SK-MEL-5 (cell line): ENCODE measurements at places on chromosomes 5 and 9. TPM values are rescaled to one million over a fixed set of nuclear protein-coding genes. Genes with fewer than 3 reads are reported as not detected.

DNA sequence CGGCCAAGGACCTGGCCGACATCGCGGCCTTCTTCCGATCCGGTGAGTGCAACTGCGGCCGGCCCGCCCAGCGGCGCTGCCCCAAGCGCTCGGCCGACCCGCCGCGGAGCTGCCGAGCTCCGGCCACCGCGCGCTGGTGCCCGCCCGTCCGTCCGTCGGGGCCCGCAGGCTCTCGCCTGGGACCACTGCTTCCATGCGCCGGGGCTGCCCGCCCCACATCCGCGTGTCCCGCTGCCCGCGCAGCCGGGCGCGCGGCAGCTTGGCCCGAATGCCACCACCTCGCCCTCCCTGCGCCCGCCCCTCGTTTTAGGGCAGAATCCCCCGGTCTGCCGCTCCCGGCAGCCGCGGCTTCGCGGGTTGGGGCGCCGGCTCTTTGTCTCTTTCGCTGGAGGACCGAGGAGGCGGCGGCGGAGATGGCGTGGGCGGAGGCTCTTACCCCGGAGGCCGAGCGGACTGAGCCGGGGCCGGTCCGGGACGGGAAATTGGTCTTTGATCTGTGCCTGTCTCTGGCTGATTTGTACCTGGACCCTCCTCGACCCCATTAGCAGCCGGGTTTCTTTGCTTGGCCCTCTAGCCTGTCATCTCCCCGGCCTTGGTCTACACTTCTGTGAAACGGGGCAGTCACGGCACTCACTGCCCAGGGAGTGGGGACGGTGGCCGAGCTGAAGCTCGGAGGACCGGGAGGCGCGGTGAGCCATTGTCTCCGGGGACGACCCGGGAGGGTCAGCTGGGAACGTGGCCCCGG is 871 bp downstream of the TRIO start:
- DNase-seq: no peak

- DNase-seq: no peak
Measured at GRCh38 chr5:116404016-116404415, 170.6 kb downstream of the SEMA6A start.

GRCh38 chr9:127983847-127984289 is 3.1 kb upstream of the EEIG1 start:
- DNase-seq: no peak

GRCh38 chr5:17249029-17249634 is 31.7 kb downstream of the BASP1 start:
- no peak for DNase-seq

- DNase-seq: no peak
Measured at GRCh38 chr5:136094189-136094912, 38.3 kb upstream of the SMAD5 start.

GRCh38 chr5:124773315-124774311 is 27.2 kb upstream of the ZNF608 start:
- peak; percentile 39 for DNase-seq

DNA sequence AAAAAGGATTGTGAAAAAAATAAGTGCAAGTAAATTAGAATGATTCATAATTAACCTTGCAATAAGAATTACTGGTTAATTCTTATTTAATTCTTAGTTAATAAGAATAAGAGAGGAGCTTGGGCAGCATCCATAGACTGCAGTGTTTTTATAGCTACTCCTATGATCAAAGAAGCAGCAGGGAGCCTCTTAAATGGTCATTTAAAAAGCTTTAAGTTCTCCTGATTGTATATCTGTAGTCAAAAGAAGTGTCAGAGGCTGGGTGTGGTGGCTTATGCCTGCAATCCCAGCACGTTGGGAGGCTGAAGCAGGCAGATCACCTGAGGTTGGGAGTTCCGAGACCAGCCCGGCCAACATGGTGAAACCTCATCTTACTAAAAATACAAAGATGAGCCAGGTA is 14.4 kb downstream of the ACER2 start:
- no peak for DNase-seq

- no peak for DNase-seq
Measured at GRCh38 chr9:91795598-91796241, 154.3 kb downstream of the ROR2 start.

- peak; percentile 52 for DNase-seq
Measured at GRCh38 chr5:91225848-91226686, 157.1 kb downstream of the ARRDC3 start.

The KIF3A gene
- total RNA-seq: 6.7 and 10.9 TPM in 2 replicates
